ENCODE measurements at places on chromosomes 2 and 18.

GRCh38 chr18:3305354-3305762, 43.4 kb downstream of the MYL12B start:
- no peak for DNase-seq

DNA sequence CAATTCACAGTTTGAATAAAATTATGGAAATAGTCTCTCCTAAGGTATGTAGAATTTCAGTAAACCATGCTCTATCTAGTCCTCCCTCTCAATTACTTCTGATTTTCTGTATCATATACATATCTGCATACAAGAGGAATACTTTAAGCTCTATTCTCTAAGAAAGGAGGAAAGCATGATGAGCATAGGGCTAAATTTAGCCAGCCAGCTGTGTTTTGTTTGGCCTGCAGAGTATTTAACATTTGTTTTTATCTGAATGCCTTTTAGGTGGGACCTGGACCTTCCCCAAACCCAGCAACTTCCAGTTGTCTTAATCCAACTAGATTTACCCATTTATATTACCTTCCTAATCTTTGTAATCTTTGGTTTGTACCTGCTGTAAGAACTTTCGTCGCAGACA, 42.2 kb upstream of the FAM117B start:
- DNase-seq: no peak

- DNase-seq: no peak
Measured at GRCh38 chr2:74019516-74019915, 34.8 kb downstream of the TET3 start.

DNA sequence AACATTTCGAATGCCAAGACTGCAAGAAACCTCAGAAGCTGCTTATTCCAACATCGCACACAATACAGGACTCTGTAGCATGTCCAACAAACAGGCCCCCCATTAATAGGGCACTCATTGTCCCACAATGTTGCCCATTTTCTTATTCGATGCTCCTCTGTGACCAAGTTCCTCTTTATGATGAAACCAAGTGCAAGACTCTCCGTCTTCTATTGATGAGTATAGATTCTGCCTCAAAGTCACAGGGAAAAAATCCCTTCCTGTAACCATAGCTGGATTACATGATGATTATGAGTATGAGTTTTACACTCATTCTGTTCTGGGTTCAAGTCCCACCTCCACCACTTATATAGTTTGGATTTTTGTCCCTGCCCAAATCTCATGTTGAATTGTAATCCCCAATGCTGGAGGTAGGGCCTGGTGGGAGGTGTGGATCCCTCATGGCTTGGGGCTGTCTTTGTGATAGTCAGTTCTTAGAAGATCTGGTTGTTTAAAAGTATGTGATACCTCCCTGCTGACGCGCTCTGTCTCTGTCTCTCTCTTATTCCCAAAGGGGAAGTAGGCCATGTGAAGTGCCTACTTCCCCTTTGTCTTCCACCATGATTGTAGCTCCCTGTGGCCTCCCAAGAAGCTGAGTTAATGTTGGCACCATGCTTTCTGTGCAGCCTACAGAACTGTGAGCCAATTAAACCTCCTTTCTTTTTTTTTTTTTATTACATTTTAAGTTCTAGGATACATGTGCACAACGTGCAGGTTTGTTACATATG, 148.7 kb downstream of the OSR1 start:
- no peak for DNase-seq

DNA sequence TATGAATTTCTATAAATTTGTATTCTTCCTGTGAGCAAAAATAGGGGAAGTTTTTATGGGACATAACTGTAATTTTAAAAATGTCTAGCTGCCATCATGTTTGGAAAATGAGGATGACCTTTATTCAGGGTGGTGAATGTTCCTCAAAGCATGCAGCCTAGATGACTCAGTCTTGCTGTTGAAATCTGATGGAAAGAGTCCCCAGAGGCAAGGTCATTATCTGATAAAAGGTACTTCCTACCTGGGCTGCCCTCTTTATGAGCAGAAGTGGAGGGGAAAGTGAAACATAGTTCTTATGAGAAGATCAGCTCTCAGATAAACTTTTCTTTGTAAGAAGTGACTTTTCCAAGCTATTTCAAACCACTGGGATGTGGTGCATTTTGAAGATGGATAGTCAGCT, 1144.7 kb upstream of the PIK3C3 start:
- DNase-seq: no peak

- no peak for DNase-seq
Measured at GRCh38 chr18:36307513-36307912, 10.0 kb downstream of the FHOD3 start.

- no peak for DNase-seq
Measured at GRCh38 chr2:68171684-68172083, 14.0 kb downstream of the PNO1 start.

GRCh38 chr2:20106746-20107145, 55.3 kb upstream of the LAPTM4A start:
- no peak for DNase-seq
